SHP77 (cell line): ENCODE measurements at places on chromosomes 1 and 21.

- no peak for DNase-seq
Measured at GRCh38 chr21:30986965-30987364, 51.3 kb downstream of the KRTAP19-8 start.

GRCh38 chr1:85407746-85408377 is 57.1 kb downstream of the DDAH1 start:
- no peak for DNase-seq

DNA sequence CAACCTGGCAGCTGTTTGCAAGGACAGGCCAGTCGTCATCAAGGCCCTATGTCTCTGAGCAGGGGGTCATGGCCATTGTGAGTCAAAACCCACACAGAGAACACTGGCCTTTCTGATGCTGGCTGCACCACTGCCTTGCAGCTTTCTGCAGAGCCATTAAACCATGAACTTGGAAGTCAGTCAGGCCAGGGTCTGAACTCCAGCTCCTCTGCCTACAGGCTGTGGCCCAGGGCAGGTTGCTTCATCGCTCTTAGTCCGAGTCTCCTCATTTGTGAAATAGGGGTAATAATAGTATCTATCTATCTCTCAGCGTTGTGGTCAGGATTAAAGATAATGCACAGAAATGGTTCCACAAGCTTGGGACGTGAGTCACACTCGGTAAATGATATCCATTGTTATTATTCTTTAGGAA is 35.8 kb upstream of the HIVEP3 start:
- no peak for DNase-seq

GRCh38 chr1:206503591-206504362 is 3.6 kb upstream of the RASSF5 start:
- no peak for DNase-seq

- no peak for DNase-seq
Measured at GRCh38 chr1:50262436-50262835, 153.7 kb downstream of the ELAVL4 start.

- DNase-seq: no peak
Measured at GRCh38 chr1:4027008-4027407, 126.9 kb upstream of the C1orf174 start.
